ENCODE measurements at places on chromosomes 1 and 21.

DNA sequence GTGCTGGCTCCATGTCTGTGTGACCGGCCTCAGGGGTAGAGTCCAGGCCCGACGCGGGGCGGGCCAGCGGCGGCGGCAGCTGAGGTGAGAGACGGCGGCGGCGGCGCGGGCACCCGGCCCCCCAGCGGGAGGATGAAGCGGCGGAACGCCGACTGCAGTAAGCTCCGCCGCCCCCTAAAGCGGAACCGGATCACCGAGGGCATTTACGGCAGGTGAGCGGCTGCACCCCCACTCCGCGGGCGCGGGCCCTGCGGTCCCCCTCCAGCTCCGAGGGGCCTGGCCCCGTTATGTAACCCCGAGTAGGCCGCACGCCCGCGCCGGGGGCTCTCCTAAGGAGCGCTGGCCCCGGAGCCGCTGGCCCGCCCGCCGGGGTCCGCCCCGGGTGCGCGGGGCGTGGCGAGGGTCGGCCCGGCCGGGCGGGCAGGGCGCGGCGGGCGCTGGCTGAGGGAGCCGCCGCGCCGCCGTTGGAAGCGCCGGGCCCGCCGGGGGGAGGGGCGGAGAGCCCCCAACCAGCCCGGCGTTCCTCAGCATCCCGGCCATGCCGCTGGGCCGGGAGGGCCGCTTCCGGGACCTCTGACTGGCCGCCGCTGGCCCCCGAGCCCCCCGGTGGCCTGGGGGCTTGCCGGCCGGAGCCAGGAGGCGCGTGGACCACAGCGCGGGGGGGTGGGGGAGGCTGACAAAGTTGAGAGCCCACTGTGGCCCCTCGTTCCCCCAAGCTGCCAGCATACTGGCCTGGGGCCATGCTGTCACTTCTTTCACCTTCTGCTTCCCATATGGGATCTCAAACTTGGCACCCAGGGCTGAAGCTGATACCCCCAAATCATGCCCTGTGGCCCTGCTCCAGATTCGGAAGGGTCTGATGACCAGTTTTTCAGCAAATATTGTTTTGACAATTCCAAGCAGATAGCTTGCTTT is 527 bp downstream of the MACO1 start:
- no peak for DNase-seq

- no peak for DNase-seq
Observed at GRCh38 chr1:227893949-227894721, 53.6 kb downstream of the WNT9A start.

DNA sequence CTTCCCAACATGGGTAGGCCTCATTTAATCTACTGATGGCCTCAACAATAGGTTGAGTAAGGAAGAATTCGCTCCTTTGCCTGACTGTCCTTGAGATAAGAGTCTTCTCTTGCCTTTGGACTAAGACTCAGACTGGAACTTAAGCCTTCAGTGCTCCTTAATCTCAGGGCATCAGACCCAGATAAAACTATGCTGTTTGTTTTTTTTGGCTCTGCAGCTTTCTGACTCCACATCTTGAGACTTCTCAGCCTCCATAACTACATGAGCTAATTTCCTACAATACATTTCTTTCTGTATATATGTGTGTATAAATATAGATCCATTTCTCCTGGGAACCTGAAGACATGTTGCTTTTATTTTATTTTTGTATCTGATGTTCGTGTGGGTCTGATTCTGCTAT is 1470.7 kb upstream of the PRMT6 start:
- DNase-seq = no peak

GRCh38 chr1:96510911-96511310 is 210.7 kb upstream of the PTBP2 start:
- DNase-seq = no peak

DNA sequence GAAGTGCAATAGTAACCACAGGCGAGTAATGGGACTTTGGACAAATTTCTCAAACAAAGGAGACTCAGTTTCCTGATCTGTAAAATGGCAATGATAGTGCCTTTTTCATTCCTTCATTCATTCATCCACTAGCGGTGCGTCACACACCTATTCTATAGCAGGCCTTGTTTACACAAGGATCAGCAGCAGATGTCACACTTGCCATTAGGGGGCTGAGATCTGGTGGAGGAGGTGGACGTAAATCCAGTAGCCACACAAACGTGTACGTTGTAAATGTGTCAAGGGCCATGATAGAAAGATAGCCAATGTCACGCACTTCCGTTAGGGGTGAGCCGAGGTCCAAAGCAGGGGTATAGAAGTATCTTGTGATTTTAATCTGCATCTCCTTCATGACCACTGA is 34.2 kb downstream of the SERINC2 start:
- DNase-seq = no peak

DNA sequence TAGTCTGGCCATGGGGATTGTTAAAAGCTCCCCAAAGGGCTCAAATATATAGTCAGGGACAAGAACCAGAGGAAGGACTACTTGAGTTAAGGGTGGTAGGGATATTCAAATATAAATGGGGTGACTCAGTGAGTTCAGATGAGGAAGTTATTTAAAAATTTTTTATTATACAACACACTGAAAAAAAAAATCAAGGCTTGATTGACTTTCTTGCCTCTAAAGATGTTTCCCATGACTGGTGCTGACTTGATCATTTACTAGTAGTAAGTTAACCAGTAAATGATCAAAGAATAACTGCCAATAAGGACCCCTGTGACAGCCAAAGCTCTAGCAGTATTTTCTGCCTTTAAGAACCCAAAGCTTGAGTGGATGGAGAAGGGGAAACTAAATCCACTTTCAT is 357.6 kb upstream of the NR5A2 start:
- DNase-seq = no peak

DNA sequence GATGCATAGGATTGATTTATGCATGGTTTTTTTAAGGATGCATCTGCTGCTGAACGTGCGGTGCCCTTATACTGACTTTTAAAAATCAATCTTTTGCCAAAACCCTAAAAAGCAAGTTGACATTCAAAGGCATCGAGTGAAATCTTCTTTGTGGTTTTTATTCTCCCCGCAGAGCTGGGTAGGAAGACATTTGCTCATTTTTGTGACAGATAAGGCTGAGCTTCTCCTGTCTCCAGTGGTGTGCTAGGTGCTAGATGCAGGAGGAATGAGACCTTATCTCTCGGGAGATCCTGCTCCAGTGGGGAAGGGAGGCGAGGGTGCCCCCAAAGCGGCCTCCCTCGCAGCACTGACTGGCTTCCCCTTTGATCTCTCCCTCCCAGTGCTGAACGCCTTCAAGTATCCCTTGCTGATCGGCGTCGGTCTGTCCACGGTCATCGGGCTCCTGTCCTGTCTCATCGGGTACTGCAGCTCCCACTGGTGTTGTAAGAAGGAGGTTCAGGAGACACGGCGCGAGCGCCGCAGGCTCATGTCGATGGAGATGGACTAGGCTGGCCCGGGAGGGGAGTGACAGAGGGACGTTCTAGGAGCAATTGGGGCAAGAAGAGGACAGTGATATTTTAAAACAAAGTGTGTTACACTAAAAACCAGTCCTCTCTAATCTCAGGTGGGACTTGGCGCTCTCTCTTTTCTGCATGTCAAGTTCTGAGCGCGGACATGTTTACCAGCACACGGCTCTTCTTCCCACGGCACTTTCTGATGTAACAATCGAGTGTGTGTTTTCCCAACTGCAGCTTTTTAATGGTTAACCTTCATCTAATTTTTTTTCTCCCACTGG is 14.9 kb upstream of the CD101 start:
- no peak for DNase-seq

DNA sequence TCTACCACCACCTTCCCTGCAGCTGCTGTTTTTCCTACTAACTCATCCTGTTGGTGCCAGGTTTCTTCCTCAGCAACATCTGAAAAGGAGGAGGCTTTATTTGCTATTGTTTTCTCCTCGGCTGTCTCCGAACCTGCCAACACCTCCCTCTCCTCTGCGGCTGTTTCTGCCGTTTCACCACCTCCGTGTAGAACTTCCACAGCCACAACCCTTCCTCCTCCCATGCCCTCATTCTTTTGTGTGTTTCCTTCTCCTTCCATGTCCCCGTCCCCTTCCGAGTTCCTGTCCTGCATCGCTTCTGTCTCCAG is 59.0 kb upstream of the LRRC53 start:
- DNase-seq = no peak

DNA sequence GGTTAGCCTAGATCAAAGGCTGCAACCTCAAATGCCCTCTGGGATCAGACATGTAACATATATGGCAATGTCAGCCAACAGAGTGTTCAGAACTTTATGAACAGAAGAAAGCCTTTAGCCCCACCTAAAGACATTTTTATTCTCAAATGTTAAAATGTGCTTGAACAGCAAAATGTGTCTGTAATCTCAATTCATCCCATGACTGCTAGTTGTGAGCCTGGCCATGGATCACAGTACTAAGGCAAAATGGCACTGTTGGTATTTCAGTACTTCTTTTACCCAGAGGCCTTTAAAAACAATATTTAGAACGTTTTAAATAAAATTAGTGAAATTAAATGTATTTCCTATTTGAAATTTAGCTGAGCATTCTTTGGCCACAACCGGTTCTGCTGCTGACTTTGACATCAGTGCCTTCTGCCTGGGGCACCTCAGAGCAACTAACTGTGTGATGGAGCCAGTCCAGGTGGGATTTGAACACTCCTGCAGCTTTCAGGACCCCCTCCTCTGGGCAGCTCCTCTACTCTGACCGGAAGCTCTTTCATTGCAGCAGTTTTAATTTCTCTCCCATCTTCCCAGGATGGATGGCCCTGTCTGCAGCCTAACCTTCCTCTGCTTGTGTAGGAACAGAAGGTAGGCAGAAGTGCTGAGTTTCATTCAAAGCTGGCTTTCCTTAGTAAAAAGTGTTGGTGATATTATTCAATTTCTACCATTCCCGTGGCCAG is 68.3 kb upstream of the NFIA start:
- no peak for DNase-seq

GRCh38 chr1:195637539-195637938 is 970.7 kb downstream of the KCNT2 start:
- no peak for DNase-seq

Data from stimulated activated CD8-positive, alpha-beta memory T cell treated with anti-CD3 and anti-CD28 coated beads, Interleukin-7, amount 100 ng/mL, for 24 hours (primary cell).